ENCODE measurements at places on chromosomes 2 and 18.
A peak's percentile ranks its signal among the peaks of the same experiment; 100 is the strongest.

DNA sequence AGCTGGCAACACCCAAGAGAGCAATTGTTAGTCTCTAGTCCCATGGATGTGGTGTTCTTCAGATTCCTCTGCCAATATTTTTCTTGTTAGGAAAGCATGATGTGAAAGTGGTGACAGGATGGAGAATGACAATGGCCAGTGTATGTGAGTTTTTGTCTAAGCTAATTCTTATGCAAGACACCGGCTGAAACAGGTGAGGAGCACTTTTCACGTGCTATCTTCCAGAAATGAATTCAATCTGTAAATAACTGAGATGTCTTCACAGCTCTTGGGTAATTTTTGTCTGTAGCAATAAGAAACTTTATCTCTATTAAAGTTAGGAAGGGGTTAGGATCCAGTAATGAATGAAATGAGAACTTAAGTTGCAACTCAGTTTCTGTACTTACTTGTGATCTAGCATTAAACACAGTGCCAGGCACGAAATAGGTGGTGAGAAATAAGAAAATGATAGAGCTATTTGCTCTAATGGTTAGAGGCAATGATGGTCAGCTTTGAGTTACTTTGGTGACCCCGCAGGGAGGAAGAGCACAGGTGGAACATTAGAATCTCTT is 676 bp upstream of the AGPS start:
- no peak for DNase-seq

GRCh38 chr2:4190548-4190947 is 487.2 kb downstream of the DCDC2C start:
- no peak for DNase-seq

GRCh38 chr2:191786694-191787093 is 60.2 kb downstream of the CAVIN2 start:
- no peak for DNase-seq

DNA sequence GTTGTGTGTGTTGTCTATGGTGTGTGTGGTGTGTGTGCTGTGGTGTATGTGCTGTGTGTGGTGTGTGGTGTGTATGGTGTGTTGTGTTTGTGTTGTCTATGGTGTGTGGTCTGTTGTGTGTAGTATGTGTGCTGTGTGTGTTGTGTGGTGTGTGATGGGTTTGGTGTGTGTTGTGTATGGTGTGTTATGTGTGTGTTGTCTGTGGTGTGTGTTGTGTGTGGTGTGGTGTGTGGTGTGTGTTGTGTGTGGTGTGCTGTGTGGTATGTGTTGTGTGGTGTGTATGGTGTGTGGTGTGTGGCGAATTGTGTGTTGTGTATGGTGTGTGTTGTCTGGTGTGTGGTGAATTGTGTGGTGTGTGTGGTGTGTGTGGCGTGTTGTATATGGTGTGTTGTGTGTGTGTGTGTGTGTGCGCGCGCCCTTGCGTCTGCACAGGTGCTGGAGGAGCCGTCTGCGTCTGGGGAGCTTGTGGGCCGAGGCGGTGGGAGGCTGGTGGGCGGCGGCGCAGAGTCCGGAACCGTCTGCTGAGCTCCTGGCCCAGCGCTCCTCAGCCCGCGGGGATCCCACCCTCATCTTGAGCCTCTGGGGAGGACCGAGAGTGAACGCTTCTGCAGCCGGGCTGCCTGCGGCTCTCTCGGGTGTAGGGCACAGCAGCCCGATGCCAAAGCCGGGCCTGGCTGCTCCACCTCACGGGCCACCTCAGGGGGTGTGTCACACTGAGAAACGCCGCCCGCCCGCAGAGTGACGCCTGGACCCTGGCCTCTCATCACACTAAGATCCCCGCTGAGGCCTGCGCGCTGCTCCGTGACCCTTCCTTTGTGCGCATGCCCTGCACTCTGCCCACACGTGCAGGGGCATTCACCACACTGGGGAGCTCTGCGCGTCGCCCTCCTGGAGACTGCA is 8.8 kb upstream of the ADI1 start:
- no peak for DNase-seq

DNA sequence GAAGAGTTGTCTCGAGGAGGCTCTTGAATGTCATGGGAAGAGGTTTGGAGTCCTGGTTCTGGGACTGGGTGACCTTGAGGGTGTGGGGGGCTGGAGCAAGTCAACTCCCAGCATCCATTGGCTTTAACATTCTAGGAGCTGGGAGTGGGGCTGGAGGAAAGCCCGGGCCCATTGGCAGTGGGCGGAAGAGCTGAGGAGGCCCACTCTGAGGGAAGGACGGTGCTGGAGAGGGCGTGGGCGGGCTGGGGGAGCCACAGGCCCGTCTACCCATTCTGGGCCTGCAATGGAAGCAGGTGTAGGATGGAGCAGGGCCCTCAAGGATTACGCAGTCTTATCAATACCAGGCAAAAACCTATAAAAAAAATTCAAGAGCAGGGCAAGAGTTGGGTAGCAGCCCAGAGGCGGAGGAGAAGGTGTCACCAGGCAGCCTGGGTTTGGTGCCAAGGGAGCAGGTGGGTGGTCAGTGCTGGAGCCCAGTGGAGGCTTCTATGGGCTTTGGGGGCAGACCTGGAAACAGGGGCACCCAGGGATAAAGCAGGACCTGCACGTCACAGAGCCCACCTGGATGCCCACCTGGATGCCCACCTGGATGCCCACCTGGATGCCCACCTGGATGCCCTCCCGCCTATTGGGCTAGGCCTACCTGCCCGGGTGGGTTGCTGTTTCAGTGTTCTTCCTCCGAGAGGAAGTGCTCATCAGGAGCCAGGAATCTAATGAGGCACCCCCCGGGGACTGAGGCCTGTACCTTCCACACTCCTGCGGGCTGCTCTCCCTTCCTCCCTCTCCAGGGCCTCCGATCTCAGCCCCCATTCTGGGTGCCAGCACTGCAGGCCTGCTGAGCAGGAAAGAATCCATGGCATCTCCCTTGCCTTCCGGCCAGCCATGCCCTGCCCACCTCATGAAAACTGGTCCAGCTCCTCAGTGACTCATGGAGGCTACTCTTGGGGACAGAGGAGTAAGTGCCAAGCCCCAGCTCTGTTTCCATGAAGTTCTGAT is 71.3 kb downstream of the CTIF start:
- DNase-seq, result no peak

DNA sequence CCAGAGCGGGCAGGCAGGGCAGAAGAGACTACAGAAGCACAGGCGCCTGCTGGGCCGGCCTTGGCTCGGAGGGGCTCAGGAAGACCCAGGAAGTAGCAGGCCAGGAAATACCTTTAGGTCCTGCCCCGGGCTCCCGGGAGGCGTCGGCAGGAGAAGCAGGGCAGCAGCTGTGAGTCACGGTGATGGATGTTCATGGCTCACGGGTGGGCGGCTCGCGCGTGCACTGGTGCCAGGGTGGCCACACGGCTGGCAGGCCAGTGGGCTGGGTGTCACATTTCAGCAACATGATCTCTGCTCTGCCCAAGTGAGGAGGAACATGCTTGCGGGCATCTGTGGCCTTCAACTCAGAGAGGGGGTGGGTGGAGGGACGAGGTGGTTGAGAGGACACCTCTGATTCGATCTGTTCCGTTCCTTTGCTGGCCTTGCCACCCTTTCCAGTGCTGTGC is 139.3 kb downstream of the KLHL29 start:
- no peak for DNase-seq

DNA sequence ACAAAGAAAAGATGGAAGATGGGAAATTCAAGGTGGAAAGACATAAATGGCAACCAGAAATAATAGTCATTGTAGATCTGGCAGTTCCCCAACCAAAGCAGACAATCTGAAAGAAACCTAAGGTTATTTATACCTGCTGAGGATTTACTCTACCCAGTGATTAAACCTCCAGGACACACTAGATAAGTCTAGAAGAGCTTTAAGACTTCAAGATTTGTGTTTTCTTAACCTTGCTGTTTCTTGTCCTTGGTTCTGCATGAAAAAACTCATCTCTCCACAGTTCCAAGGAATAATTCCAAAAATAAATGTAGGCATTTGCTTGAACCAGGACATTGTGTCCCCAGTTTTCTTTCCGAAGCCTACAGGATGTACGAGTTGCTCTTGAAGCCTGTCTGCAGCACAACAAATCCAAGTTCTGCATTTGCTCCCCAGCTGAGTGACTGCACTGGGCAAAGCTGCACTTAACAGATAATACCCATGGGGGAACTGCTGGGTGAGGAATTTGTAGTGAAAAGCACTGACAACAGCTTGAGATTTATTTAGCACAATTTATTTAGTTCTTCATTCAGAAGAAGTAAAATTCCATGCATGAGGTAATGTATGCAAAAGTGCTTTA is 19.8 kb downstream of the DTNA start:
- no peak for DNase-seq

GRCh38 chr2:121884511-121884921 is 129.1 kb downstream of the TSN start:
- DNase-seq, result no peak

GRCh38 chr2:159124441-159124911 is 156.0 kb downstream of the TANC1 start:
- no peak for DNase-seq

GRCh38 chr18:23930002-23930401 is 84.6 kb upstream of the TTC39C start:
- no peak for DNase-seq

- no peak for DNase-seq
Measured at GRCh38 chr2:156883804-156884203, 373.7 kb upstream of the GALNT5 start.

GRCh38 chr2:63345285-63345633 is 243.0 kb downstream of the WDPCP start:
- DNase-seq, result no peak

GRCh38 chr2:121197369-121198091 is 87.5 kb downstream of the TFCP2L1 start:
- DNase-seq, result no peak

- no peak for DNase-seq
Measured at GRCh38 chr18:76568731-76569130, 73.7 kb upstream of the ZNF516 start.

- DNase-seq, result no peak
Measured at GRCh38 chr18:56789004-56789888, 138.1 kb downstream of the WDR7 start.

DNA sequence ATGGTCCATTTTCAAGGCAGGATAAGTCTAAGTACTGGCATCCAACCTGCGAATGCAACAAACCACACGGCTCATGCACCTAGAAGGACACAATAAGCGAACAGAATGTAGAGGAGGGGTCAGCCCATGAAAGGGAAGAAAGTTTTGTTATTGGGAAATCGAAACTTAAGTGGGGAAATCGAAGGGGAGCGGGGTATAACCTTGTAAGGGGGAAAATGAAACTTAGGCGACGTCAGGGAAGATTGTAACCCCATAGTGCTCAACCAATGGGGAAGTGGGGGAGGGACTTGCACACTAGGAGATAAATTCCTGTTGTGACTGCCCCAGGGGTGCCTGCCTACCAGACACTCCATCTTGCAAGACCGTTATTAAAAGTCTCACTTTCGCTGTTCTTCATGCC is 15.6 kb upstream of the OTOF start:
- no peak for DNase-seq

GRCh38 chr2:69190743-69191404 is 177.9 kb downstream of the ANTXR1 start:
- no peak for DNase-seq

- DNase-seq, result no peak
Measured at GRCh38 chr2:225998116-225998515, 598.6 kb downstream of the NYAP2 start.

GRCh38 chr2:12507295-12507694 is 209.4 kb upstream of the TRIB2 start:
- peak; percentile 63 for DNase-seq
